ENCODE measurements at places on chromosomes 4 and X.

DNA sequence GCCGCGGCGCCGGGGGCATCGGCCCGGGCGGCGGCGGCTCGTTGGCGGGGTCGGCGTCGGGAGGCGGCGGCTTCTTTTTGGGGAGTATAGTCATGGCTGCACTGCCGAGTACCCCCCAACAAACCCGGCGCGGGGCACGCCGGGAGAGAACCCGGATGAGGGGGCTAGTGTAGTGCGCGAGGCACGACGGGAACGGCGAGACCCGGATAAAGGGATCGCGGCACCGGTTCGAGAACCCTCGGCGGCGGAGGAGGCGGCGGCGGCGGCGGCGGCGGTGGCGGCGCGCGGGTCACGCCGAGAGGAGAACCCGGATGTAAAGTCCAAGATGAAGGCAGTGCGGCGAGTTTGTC lies at the start of gene OTUD5:
Gene OTUD5, minus strand, starts transcription at position 131 of the 350 bp plus-strand sequence. Its CDS starts 37 bp downstream, at position 94.
- DNase-seq: no peak

DNA sequence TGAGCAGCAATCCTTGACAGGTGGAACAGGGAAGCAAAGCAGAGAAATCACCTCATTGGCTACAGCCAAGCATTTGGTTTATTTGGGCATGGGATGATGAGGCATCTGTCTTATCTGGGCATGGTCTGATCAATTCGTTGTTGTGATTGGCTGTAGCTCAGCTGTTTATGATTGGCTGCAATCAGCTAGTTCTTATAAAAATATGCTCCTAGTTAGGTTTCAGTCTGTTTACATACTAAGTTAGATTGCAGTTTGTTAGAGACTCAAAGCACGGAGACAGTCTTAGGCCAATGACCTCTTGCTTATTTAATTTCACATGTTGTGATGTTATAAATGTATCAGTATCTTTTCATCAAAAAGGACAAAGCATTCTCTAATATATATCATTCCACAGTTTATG lies 312.0 kb downstream of the PDGFC start:
- no peak for DNase-seq

GRCh38 chrX:67585401-67585800 lies 41.6 kb downstream of the AR start:
- DNase-seq: no peak

DNA sequence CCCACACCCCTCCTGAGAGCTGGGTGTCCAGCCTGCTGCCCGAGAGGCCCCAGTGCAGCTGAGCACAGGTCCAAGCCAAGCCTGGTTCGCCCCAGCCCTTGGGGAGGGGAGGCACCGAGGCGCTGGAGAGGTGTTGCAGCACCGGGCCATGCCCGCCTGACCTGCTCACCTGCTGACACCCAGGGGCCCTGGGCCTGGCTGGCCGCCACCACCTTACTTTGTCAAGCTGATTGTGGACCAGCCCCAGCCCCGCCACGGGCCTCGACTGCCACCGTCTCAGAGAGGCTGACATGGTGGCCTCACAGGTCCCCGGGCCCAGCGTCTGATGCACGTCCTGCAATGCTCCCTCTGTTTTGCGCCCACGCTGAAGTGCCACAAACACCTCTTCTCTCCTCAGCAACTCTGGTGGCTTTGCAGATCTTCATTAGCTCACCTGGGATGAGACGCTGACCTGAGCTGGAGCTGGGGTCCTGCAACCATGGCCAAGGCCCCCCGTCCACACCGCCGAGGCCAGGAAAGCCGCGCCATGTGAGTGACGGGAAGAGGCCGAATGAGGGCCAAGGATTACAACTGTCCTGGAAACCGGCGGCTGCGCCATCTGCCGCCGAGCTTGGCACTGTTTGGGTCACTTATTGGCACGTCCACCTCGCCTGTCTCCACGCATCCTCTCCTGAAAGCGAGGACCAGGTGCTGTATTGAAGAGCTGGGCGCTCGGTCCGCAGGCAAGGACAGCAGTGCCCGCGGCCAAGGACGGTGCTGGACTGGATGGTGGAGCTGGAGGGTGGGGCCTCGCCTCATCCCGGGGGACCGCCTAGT lies 7.6 kb downstream of the CPLX1 start:
- no peak for DNase-seq
